ENCODE measurements at places on chromosomes 1 and 21.

DNA sequence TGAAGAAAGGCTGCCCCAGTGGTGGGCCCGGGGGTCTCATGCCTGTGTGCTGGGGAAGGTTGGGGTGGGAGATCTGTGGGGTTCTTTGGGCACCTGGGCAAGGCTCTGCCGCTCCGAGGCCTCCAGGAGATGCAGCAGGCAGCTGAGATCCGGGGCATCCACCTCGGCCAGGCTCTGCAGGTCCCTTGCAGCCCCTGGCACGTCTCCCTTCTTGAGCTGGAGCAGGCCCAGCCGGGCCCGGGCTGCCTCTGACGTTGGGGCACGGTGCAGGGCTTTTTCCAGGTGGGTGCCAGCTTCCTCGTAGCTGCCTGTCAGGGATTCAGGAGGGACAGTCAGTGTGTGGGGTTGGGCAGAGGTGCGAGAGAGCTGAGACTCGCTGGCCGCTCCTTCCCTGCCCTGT is 11.4 kb upstream of the MMEL1 start:
- no peak for DNase-seq

GRCh38 chr1:156748670-156749418 is 2.6 kb downstream of the HDGF start:
- peak; percentile 50 for DNase-seq

DNA sequence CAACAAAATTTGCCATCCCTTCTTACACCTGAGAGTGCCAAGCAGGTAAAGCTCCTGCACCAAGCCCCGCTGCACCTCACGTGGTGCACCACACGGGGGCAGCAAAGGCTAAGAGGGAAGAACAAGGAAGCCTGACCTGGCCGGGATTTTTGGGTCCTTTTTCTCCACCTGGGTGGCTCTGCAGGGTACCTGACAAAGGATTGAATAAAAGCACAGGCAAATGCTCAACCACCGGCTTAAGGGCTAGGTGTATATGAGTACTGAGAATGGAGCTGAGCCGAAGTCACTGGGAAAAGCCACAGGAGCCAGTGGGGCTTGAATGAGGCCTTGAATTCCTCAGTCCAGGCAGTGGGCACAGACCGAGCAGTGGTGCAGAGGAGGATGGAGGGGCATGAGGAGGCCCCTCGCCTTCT is 36.4 kb downstream of the ZNF697 start:
- no peak for DNase-seq

DNA sequence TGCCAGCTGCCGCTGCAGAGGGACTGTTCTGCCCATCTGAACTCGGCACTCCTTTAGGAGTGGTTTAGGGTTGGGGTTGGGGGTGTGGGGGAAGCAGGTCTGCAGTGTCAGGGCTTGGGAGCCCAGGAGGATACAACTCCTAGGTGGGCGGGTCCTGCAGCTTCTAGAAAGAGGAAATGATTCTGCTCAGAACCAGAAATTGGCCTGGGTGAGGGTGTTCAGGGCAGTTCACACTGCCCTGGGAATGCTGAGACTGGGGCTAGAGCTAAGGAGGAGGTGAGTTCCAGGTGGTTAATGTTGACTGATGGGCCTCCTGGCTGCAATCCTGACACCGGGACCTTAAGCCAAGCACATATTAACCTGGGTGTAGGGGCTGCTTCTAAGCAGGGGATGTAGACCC is 4.8 kb upstream of the SLC26A9 start:
- no peak for DNase-seq

GRCh38 chr1:11697893-11698210 is 6.3 kb downstream of the DRAXIN start:
- DNase-seq: no peak

DNA sequence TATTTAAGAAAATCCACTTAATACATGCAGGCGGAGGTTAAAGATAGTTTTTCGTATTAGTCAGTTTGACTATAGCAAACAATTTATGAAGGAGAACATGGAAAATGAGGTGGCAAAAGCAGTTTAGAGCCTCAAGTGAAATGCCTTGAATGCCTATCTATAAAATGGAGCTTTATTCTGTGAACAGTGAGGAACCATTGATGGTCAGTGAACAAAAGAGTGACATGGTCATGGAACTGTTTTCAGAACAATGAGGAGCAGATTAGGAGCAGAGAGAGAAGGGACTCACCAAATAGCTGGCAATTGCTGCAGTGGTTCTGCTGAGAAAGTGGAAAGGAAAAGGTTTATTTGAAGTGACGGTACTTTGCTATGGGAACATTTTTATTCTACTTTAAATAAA is 299.8 kb downstream of the DUSP10 start:
- no peak for DNase-seq

DNA sequence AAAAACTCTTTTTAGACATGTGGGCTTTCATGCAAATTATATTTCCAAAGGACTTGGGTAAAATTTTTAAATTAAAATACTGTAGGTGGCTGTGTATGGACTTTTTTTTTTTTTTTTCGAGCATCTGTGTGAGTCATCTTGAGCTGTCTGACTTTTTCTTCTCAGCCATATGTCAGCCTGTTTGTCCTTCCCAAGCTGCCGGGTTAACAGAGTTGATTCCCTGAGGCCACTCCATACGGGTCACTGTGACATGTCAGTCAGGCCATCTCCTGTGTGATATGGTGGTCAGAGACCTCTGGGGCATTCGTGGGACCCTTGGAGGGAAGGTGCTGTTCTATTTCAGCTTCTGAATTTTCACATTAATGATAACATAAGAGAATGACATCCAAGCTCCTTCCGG is 148.3 kb downstream of the KCNJ6 start:
- peak; percentile 71 for DNase-seq

- no peak for DNase-seq
Observed at GRCh38 chr1:223731133-223731770, 18.9 kb downstream of the CAPN2 start.

DNA sequence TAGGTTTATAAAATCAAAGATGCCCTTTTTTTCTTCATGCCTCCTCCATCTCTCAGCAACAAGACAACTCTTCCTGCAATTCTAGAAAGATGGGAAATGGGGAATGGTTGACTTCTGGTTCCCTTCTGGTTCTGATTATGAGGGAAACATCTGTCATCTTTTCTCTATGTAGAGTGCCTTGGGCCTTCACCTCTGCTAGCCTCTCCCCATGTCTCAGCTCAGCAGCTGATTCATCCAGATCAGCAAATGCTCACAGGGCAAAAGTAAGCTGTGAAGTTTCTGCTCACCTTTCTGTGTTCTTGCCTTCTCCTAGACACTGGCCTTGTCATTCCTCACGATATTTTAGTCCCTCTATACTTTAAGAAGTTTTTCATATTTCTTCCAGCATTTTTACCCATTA is 17.8 kb upstream of the BECN2 start:
- peak; percentile 83 for DNase-seq

DNA sequence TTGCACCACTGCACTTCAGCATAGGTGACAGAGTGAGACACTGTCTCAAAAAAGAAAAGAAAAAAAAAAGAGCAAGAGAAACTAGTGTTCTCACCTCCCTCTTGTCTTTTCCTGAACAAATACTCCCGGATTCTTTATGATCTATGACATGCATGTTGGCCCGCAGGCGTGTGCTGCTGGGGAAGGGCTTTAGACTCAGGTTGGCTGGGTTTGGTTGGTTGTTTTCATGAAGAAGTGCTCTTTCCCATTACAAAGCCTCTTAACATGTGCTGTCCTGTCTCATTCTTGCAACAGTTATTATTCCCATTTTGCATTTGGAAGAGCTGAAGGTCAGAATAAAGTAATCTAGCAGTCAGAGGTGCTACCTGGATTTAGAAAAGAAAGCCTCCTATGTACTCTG is 79.5 kb downstream of the TRABD2B start:
- no peak for DNase-seq

DNA sequence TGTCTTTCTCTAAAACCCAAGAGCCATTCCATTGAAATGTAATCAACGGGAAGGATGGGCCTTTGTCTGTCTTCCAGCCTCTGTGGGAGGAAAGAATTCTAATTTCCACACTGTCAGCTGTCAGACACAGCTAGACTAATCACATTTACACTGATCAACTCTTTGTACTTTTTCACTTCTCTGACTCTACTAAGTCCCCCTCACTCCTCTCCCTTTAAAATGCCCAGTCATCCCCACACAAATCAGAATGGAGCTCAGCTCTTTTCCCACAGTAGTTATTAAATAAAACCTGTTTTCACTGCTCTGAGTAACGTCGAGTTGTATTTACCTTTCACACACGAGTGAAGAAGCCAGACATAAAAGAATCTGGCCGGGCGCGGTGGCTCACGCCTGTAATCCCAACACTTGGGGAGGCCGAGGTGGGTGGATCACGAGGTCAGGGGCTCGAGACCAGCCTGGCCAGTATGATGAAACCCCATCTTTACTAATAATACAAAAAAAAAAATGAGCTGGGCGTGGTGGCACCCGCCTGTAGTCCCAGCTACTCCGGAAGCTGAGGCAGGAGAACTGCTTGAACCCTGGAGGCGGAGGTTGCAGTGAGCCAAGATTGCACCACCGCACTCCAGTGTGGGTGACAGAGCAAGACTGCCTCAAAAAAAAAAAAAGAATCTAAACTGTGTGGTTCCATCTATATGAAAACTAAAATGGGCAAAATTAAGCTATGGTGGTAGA is 13.3 kb downstream of the ZBTB8OS start:
- DNase-seq: no peak

DNA sequence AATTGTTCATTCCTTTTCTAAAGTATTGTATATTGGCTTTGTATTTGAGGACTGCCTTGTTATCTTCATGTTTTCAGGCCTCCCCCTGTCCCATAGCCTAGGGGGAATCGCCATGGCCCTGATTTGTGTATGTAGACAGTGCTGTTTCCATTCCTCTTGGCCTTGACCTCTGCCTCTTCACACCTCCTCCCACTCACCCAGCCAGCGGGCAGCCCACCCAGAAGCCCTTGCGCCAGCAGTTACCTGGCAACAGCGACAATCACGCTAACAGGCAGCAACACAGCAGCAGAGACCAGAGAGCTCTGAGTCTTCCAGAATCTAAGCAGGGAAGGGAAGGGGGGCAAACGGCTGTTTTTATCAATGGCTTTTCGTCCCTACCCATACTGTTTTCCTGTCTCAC is 50.0 kb upstream of the NPL start:
- DNase-seq: no peak

GRCh38 chr1:98870959-98871903 is 133.4 kb downstream of the PLPPR5 start:
- no peak for DNase-seq

DNA sequence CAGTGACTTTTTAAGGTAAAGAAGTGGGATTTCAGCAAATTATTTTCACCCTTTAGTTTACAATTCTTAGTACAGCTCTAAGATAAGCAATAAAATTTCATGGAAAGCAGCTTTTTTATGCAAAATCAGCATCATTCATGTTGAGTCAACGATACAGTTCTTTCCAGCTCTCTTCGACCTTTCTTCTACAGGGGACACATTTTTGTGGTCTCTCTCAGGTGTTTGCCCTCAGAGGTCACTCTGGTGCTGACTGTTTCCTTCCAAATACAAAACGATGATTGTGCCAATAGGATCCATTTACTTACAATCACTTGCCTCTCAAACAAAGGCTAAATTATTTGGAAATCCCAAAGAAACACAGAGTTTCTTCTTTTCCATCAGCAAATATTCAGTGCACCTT is 51.0 kb downstream of the PSMG1 start:
- DNase-seq: no peak

GRCh38 chr1:227923353-227924167 is 24.2 kb downstream of the WNT9A start:
- no peak for DNase-seq

DNA sequence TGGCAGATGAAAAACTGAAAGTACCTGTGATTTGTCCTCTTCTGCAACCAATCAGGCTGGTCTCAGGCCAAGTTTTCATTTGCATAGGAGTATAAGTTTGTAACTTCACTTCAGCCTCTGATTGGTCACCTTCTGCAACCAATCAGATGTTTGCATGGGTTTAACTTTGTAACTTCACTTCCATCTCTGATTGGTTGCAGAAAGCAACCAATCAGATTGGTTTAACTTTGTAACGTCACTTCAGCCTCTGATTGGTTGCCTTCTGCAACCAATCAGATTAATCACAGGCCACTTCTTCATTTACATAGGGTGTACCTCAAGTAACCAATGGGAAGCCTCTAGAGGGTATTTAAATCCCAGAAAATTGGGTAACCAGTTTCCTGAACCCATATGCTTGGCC is 18.9 kb upstream of the TUT4 start:
- peak; percentile 27 for DNase-seq

GRCh38 chr1:205211839-205212536 is 486 bp upstream of the DSTYK start:
- no peak for DNase-seq

GRCh38 chr1:207888652-207889051 is 22.3 kb downstream of the CD34 start:
- DNase-seq: peak; percentile 54

DNA sequence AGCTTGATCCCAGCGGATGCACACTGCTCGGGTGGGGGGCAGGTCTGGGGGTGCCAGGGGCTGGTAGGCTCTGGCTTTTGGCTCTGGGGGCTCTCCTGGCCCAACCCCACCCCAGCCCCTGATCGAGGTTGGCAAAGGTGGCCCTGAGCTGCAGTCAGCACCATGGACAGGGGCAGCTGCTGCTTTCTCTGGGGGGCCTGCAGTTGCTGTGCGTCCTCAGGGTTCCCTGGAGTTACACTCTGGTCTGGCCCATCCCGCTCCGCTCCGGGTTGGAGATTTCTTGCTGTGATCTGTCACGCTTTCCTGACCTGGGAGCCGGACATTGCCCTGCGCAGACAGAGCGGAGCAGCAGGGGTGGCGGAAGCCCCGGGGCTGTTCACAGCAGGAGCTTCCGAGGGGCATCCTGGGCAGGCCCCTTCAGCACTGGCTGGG is 8.0 kb upstream of the PLCH2 start:
- peak; percentile 62 for DNase-seq

DNA sequence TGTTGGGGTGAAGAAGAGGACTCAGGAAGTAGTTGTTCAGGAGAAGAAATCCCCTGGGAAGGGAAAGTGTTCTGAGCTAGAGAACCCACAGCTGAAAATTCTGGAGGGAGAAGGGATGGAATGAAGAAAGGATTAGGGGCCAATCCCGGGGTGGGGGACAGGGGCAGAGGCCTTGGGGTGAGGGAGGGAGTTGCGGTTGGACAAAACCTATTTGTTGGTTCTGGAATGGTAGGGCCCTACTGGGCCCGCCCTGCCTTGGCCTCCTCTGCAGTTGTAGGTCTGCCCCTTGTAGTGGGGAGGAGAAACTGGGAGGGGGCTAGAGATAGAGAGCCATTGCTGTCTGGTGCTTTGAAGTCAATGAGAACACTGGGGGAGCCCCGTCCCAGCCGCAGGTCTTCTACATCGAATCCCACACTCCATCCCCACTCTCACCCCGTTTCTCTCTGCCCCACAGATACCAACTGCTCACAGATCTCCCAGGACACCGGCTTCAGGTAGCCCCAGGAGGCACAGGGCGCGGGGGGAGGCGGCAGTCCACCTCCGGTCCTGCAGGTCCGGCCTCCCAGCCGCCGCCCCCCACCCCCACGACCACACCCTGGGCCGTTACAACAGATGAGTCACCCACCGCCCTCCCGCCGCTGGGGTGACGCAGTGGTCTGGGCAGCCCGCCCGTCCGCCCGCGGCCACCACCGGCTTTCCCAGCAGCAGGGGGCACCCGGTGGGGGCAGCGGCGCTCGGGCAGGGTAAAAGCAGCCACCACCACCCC is 1.1 kb downstream of the TAGLN2 start:
- peak; percentile 97 for DNase-seq

- peak; percentile 97 for DNase-seq
Observed at GRCh38 chr1:205631768-205632668, at the start of gene ELK4. Gene ELK4 (minus strand): TSS chr1:205632011. CDS start chr1:205623882, 8,129 bp downstream.
